ENCODE measurements at places on chromosomes 7 and 10.

DNA sequence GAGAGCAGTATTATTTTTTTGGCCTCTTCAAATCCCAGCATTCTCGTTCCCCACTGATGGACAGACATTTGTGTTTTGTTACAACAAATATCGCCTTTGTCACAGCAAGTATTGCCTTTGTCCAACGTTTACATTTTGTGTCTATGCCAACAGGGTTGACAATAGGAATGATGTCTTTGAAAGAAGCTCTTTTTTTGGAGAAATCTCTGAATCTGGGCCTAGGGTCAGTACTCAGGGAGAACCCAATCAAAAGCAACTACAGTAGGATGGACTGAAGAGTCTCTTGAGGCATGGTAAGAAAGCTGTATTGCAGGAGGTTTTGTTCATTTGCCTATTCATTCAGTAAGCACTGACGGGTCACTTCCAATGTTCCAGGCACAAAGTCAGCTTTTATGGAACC is 57.7 kb upstream of the KLF14 start:
- no peak for DNase-seq

GRCh38 chr7:95907337-95907736 is 135.0 kb downstream of the DYNC1I1 start:
- no peak for DNase-seq

DNA sequence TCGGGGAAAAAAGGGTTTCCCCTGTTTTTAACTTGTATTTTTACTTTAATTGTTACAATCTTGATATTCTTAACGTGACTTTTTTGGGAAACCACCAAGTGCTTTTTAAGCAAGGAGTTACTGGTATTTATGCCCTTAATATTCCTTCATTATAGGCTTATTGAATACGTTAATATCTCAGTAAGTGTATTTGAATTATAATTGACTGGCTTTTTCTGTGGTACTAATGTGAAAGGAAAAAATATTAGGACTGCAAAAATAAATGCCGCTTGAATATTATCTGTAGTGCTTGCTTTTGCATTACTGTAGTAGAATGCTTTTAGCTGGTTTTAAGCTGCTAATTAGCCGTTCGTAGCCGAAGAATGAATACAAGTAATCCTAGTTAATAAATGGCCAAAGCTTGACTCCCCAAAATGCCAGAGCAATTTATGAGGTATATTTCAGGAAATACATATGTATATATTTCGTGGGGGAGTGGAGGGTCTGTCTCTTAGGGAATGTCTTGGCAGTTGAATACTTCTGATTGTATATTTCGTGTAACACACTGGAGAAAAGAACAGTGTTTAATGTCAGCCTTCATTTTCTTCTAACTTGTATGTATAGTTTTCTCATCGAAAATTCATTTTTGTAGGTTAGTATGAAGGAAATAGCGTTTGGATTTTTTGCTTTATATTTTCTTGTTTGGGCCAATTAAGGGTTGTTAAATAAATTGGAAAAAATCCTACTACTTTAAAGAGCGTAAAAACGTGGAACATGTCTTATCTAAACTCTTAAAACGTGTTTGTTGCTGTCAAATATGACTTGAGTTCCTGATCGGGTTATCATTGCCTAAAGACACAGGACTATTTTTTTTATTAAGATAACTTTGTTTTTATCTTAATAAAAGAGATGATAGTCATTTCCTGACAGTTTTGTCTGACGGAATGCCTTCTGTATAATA is 1.5 kb downstream of the PDCD4 start:
- DNase-seq = no peak

DNA sequence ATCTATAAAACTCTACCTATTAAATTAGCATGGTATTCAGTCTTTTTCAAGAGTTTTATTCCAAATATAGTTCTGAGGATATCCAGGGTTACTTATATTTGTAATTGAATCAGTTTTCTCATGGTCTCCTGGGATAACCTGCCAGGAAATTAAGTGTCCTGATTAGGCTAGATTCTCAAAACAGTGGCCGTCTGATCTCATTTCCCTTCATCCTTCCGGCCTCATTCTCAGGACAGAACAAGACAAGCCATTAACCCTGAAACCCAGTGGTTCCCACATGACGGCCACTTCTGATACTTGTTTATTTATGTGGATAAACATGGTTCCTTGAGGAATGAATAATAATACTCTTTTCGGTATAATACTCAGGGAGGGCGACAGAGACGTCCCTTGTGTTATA is 417.6 kb upstream of the POT1 start:
- DNase-seq = no peak

GRCh38 chr7:25263337-25263736 is 35.1 kb upstream of the NPVF start:
- no peak for DNase-seq

- DNase-seq = no peak
These were observed 1585.5 kb upstream of the LRRTM3 start for GRCh38 chr10:65340340-65340739.

DNA sequence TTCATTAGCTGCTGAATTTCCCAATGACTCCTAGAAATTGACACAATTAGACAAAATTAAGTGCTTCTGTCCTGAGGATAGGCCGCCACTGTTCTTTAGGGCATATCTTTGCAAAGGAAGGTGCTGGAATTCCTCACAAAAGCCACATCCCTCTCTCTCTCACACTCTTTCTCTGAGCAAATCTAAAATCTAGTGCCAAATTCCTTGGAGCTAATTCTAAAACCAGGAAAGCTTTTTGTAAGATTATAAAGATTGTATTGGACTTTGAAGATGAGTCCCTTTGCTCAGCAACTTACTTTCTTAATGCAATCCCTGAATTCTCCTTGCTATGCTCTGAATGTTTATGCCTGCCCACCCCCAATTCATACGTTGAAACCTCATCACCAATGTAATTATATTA is 288.9 kb downstream of the KCNMA1 start:
- no peak for DNase-seq

DNA sequence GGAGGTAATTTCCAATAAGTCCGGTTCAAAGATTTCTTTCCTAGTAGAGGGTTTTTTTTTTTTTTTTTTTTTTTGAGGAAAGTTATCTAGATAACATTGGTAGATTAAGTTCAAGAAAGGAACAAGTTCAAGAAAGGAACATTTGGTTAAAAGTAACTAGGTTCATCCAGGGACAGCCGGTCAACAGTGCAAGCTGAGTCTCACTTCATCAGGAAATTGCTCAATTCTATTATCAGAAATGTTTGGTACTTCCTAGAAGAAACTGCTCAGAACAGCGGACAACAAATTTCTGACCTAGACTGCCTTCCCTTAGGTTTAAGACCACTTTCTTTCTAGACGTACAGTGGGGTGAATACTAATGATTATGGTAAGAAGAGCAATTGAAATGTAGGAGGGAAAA is 3.7 kb upstream of the IL2RA start:
- DNase-seq = no peak

DNA sequence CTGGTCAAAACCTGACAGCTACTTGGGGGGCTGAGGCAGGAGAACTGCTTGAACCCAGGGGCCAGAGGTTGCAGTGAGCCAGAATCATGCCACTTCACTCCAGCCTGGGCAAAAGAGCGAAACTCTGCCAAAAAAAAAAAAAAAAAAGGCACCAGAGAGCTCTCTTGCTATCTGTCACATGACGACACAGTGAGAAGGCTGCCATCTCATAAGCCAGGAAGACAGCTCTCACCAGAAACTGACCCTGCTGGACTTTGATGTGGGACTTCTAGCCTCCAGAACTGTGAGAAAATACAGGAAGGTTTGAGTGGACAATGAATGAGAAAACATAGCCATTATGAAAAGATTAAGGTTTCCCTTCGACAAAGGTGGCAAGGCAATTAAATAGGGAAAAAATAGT is 51.1 kb upstream of the KCNIP2 start:
- DNase-seq = no peak

DNA sequence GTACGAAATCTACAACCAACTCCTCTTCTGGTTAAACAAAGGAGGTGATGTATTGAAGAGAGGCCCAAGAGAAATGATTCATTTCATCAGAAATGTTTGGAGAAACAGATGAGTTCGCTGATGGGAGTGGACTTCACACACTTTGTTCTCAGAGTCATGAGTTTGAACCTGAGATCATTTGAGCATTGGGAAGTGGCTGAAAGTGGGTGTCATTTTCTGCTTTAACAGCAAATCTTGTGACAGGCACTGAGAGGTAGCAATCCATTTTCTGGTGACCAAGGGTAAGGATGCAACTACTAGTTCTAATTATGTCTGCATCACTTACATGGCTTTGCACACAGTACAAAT is 51.4 kb downstream of the RBM20 start:
- no peak for DNase-seq

- DNase-seq = no peak
These were observed 24.0 kb upstream of the EIF5AL1 start for GRCh38 chr10:79488336-79488735.

- no peak for DNase-seq
These were observed 132.8 kb downstream of the PRKAG2 start for GRCh38 chr7:151744051-151744580.

GRCh38 chr7:134444961-134445315 is 14.0 kb downstream of the AKR1B1 start:
- DNase-seq = no peak

Data from stimulated activated CD8-positive, alpha-beta memory T cell treated with anti-CD3 and anti-CD28 coated beads, Interleukin-15, amount 100 ng/mL, for 24 hours (primary cell).